ENCODE measurements at places on chromosomes 1 and 21.

DNA sequence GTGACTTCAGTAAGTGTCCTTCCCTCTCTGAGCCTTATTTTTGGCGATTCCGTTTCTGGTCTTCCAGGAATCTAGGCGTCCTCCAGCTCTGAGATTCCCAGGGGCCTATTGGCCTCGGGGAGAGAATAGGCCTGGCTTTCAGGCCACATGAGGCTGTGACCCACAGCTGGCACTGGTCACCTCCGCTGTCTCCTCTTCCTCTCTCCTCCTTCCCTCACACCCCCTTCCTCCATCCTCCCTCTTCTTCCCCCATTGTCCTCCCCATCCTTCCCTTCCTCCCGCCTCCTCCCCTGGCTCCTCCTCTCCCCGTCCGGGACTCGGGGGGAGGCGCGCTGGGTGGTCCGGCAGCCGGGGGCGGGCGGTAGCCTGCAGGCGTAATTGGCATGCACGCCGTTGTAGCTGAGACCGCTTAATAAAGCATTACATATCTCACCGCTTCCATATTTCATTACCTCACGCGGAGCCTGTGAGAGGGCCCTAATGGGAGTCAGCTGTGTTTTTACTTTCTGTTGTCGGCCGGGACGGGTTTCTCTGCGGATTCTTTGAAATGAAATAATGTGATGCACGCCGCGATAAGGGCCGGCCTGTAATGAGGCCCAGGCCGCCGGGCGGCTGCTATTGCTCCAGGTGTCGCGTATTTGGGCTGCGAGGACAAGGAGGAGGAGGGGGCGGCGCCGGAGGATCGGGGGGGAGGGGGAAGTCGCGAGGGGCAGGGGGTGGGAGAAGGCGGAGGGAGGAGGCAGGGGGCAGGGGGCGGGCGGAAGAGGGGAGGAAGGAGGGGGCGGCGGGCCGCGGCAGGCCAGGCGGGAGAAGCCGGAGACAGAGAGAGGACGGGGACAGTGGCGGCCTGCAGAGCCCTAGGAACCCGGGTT, 95.3 kb downstream of the FOXD2 start:
- DNase-seq = no peak

DNA sequence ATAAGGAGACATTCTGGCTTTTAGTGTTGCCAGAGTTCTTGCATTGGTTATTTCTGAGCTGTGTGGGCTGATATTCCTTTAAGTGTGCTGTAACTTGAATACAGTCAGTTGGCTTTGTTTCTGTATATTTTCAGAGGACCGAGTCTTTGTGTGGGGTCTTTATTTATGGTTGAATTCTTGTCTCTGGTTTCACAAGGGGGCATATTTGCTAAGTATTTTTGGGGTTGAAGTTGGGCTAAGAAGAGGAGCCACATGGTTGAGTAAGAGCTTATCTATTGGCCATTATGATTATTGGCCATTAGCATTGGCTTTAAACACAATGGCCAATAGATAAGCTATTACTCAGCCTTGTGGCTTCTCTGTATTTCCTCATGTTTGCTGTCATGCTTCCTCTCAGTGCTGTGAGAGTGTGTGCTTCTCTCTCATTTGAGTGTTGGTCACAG, 26.3 kb upstream of the PTGFR start:
- no peak for DNase-seq

GRCh38 chr1:27489973-27490741, at the start of gene WASF2:
WASF2 (minus strand) TSS chr1:27490167; CDS start chr1:27428890, 61,277 bp downstream.
- DNase-seq = peak; percentile 95

DNA sequence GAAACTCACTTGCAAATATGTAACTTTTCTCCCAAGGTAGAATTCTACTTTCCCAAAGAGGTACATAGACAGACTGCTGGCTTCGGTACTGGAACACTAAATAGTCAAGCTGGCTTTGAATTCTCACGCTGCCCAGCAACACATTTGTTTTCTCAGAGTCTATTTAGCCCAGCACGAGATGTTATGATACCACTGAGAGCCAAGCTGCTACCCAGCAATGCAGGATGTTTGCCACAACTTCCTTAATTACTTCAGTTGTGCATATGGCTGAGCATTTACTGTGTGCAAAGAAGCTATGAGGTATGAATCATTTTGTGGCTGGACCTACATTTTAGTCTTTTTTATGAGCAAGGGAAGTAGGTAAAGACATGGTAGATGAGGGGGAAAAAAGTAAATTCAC, 793.2 kb downstream of the PLA2G4A start:
- DNase-seq = peak; percentile 54

DNA sequence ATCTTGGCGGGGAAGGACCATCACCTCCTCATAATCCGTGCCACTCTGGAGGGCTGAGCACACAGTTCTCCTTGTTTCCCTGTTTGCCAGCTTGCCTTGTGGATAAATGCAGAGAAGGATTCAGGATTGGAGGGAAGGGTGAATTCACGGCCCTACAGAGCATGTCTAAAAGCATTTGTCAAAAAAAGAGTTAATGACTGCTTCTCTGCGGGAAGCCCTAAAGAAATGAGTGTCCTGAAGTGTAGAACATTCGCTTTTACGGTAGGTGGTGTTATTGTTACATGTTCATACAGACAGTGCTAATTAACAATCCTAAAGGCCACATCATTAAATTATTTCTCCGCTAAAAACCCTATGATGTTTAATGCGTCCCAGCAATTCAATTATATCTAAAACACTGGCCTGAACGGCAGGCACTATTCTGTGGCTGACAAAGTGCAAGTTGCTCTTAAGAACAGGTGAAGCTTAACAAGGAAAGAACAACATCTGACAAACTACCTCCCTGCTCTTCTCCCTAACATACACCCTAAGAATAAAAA, 112.3 kb upstream of the NFIA start:
- DNase-seq = peak; percentile 18

- DNase-seq = no peak
These were observed 58.2 kb upstream of the RCC1 start for GRCh38 chr1:28447679-28448078.

DNA sequence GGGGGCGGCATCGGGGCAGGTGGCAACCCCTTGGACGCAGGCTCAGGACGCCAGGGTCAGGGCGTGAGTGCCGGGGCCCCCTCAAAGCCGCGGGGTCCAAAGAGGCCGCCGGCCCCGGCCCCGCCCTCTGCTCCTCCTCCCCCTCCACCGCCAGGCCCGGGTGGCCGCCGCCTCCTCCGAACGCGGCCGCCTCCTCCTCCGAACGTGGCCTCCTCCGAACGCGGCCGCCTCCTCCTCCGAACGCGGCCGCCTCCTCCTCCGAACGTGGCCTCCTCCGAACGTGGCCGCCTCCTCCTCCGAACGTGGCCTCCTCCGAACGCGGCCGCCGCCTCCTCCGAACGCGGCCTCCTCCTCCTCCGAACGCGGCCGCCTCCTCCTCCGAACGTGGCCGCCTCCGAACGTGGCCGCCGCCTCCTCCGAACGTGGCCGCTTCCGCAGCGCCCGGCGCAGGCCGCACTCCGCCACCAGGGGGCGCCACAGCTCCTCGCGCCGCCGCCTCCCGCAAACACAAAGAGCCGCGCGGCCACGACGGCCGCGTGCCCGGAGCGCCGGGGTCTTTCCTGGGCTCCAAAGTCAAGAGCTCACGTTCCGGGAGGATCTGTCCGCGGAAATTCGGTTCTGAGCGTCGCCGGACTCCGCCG, 19.3 kb upstream of the SAMD11 start:
- peak; percentile 89 for DNase-seq

GRCh38 chr1:171590022-171590421, 32.0 kb upstream of the MYOCOS start:
- DNase-seq = no peak

DNA sequence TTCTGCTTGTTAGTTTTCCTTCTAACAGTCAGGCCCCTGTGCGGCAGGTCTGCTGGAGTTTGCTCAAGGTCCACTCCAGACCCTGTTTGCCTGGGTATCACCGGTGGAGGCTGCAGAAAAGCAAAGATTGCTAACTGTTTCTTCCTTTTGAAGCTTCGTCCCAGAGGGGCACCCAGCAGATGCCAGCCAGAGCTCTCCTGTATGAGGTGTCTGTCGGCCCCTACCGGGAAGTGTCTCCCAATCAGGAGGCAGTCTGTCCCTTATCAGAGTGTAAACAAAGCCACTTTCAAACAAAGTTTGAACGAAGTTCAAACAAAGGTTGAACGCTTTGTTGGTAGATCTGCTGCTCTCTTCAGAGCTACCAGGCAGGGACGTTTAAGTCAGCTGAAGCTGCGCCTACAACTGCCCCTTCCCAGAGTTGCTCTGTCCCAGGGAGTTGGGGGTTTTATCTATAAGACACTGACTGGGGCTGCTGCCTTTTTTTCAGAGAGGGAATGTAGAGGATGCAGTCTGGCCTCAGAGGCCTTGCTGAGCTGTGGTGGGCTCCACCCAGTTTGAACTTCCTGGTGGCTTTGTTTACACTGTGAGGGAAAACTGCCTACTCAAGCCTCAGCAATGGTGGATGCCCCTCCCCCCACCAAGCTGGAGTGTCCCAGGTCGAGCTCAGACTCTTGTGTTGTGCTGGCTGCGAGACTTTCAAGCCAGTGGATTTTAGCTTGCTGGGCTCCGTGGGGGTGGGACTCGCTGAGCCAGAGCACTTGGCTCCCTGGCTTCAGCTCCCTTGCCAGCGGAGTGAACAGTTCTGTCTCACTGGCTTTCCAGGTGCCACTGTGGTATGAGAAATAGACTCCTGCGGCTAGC, 401.8 kb downstream of the SRGAP2C start:
- no peak for DNase-seq

- no peak for DNase-seq
These were observed 83.9 kb downstream of the FASLG start for GRCh38 chr1:172742599-172743500.

- DNase-seq = peak; percentile 10
These were observed 147.1 kb downstream of the SLC45A1 start for GRCh38 chr1:8465013-8465412.

DNA sequence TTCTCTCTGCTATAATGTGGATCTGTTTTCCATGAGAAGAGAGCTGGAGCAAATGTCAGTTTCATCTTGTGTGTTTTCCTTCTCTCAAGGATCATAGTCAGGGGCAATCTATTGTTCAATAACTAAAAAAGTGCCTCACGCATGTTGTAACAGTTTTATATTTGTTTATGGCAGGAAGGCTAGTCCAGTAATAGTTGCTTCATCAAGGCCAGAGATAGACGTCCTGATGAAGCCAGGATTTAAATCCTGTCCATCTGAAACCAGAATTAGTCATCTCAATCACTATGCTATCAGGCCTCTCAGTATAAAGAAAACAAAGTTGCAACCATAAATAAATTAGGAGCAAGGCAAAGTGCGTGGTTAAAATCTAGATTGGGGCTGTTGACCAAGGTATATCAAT, 30.2 kb upstream of the DUSP10 start:
- DNase-seq = no peak

DNA sequence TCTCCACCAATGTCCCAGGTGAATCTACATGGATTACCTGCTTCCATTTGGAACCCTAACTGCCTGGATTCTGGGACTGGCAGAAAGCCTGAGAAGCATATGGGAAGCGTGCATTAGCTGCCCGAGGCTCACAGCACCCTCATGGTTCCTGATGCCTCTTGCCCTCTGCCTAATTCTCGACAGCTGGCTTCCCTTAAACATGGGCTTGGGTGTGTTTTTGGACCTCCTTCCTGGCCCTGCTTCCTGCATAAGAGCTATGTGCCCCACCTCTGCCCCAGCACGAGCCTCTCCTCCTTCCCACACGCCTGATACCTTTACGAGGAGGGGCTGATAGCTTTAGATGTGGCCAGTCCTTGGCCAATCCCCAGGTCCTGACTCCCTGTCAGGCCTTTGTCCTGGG, 152.4 kb upstream of the HMGB4 start:
- DNase-seq = no peak

DNA sequence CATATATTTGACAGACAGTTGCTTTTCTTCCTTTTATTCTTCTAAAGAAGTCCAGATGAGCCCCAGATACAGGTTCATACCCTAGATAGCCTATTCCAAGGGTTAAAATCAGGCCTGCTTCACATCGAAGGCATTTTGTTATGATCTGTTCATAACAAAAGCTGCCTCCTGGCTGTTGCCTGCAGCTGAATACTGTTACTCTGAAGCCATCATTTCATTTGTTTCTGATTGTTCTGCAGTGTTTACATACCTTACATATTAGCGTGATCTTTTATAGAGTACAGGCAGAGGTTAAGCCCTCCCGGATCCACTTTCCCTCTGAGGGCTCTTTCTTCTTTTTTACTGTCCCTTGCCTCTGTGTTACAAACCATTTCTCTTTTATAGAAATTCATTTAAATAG, 219.0 kb upstream of the HOOK1 start:
- no peak for DNase-seq

- no peak for DNase-seq
These were observed 3.6 kb downstream of the SNAP47 start for GRCh38 chr1:227738820-227739219.

DNA sequence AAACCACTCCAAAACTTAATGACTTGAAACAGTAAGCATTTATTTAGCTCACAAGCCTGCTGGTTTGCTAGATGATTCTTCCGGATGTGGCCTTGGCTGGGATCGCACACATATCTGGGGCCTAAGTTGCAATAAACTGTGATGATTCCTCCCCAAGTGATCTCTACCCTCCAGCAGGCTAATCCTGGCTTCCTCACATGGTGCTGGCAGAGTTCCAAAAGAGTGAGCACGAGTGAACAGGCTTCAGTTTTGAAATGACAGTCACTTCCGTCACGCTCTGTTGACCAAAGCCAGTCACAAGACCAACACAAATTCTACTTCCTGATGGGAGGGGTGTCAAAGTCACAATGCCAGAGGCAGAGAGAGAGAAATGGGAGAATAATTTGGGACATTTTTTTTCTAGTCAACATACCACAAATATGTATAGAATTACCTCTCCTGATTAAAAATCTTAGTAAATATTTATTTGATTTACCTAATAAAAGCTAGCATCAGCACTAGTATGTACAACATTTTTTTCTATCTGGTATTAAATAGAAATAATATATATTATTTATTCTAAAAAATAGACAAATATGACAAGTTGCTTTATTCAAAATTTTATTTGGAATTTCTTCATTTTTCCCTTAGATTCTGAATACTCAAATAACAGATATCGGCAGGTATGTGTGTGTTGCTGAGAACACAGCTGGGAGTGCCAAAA, 292.7 kb downstream of the TPR start:
- peak; percentile 10 for DNase-seq

DNA sequence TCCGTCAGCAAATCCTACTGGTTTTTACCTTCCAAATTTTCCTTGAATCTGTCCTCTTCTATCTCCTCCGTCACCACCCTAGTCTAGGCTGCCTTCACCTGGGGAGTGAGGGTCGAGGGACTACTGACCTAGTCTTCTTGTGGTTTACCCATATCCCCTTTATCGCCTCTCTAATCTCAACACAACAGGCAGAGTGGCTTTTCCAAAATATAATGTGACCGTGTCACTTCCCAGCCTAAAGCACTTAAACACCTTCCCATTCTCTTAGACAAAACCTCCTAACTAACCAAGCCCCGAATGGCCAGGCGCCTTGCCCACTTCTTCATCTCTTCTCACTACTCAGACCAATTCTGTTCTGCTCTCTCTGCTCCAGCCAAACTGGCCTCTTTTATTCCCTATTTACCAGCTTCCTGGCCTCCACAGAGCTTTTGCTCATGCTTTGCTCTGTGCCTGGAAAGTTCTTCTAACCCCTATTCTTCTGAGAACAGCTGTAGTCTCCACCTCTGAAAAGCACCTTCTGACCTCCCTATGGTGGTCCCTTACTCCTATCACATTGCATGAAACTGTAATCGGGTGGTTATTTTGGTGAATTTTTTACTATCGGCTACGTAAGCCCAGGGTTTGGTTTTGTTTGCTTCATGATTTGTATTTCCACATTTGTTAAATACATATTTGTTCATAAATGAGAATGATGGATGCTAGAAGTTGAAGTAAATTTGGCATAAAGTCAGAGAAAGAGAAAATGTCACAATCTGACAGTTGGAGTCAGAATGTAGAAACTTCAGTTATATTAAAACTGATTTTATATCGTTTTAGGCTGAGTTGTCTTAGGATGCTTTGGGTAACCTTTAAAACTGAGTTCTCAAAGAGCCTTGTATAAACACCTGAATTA, 1.2 kb upstream of the NBPF1 start:
- DNase-seq = no peak
